Muscle of back (tissue), 13 donors: ENCODE measurements at places on chromosomes 3 and 15. TPM values are rescaled to one million over a fixed set of nuclear protein-coding genes. Genes with fewer than 3 reads are reported as not detected.

DNA sequence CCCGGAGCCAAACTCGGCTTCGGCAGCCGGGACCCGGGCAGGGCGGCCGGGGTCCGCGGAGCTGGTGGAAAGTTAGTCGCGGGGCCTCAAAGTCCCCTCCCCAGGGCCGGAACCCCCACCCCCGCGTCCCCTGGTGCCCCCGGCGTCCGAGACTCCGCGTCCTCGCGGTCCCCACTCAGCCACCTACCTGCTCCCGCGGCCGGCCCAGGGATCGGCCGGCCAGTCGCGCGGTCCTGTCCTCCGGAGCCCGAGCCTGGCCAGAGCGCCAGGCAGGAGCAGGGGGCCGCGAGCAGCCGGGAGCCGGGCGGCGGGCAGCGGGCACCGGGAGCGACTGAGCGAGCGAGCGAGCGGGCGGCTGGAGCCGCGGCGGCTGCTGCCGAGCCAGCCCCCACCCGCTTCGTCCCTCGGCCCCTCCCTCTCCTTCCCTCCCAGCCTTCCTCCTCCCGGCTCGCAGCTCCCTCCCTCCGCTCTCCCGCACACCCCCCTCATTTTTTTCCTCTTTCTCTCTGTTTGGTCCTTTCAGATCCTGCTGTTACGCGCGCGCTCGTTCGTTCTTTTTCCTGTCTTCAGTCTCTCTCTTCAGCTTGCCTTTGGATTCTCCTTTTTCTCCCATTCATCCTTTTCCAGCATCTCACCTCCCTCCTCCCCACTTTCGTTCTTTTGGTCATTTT, at the start of gene MEGF11:
Gene MEGF11 (minus strand): TSS at position 333 of the 671 bp plus-strand sequence. CDS start 125,347 bp downstream, outside the sequence.
- DNase-seq: peak; percentile 73

DNA sequence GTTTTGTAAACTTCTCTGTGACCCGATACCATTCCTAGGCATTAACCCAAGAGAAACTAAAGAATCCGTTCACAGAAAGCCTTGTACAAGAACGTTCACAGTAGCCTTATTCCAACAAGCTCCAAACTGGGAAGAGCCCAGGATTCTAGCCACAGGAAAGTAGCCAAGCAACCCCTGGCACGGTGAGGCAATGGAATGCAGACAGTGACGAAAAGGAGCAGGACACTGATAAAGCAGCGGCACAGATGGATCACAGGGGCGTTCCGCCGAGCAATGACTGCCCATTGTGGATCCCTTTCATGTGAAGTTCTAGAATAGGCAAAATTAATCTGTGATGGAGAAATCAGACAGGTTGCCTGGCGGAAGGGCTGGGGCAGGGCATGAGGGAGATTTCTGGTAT, 198.7 kb upstream of the CHRNA7 start:
- DNase-seq: no peak

- DNase-seq: no peak
Observed at GRCh38 chr15:68768321-68768720, 52.4 kb downstream of the ANP32A start.

- no peak for DNase-seq
Observed at GRCh38 chr3:46298871-46299607, 54.9 kb upstream of the CCR2 start.

DNA sequence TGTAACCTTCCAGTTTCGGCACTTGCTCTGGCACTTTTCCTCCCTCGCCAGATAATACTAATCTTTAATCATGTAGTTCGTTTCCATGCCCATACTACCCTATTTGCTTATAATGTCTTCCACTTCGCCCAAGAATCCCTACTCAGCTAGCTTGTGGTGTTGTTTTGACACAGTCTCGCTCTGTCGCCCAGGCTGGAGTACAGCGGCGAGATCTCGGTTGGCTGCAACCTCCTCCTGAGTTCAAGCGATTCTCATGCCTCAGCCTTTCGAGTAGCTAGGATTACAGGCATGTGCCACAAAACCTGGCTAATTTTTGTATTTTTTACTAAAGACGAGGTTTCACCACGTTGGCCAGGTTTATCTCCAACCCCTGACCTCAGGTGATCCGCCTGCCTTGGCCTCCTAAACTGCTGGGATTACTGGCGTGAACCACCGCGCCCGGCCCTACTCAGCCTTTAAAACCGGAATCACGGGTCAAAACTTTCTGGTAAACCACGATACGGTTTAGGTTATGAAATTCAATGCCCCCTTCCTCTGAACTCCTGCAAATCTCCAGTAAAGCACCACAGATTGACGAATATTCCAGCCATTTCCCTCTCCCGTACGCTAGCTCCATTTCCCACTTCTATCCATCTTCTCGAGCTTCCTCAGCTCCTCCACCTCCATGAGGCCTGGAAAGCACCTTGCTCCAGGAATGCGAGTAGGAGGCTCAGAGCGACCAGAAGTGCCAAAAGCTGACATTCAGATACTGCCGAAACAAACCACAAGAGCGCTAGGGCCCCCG, 878 bp upstream of the RAD51 start:
- DNase-seq: peak; percentile 11

RTP3 gene
- not detected for polyA plus RNA-seq

GPR156 gene
- polyA plus RNA-seq: 0.88 TPM

PAQR5 gene
- polyA plus RNA-seq: 0.25 TPM

GOLGA8B gene
- polyA plus RNA-seq: 20.4 TPM
